ENCODE measurements at places on chromosomes 2 and 18.

DNA sequence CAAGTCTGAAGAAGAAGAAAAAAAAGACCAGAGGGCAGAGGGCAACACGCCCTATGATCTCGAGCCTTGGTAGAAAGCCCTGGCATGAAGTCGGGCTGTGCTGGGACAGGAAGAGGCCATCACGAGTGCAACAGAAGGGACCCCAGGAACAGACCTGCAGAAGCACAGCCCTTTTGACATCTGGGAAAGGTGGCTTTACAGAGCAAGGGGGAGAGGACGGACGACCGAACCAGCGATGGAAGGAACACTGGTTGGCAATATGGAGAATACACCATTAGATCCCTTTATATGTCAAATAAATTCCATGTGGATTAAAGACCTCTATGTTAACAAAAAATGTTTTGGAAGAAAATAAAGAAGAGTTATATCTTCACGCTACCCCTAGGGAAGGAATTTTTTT is 10.7 kb downstream of the KIF1A start:
- no peak for DNase-seq

GRCh38 chr2:70340761-70341476 is 39.1 kb upstream of the FAM136A start:
- no peak for DNase-seq

DNA sequence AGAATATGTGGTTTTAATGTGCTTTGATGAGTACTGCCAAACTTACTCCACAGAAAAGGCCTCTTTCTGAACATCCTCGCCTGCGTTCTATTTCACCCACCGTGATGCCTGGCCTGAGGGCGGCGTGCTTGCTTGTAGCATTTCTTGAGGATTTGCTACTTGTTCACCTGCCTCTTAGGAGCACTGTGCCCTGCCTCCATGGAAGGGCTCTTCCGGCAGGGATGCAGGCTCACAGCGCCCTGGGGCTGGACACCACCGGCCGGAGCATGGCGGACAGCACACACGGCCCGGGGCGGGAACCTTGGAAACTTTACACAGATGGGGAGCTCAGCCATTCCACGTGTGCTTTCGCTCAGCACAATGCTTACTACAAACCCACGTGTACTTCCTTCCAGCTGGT is 37.1 kb downstream of the ANO7 start:
- DNase-seq: no peak

GRCh38 chr2:70508711-70509462 is 44.7 kb downstream of the TGFA start:
- DNase-seq: no peak

GRCh38 chr2:43034242-43034619 is 192.2 kb downstream of the ZFP36L2 start:
- DNase-seq: no peak

DNA sequence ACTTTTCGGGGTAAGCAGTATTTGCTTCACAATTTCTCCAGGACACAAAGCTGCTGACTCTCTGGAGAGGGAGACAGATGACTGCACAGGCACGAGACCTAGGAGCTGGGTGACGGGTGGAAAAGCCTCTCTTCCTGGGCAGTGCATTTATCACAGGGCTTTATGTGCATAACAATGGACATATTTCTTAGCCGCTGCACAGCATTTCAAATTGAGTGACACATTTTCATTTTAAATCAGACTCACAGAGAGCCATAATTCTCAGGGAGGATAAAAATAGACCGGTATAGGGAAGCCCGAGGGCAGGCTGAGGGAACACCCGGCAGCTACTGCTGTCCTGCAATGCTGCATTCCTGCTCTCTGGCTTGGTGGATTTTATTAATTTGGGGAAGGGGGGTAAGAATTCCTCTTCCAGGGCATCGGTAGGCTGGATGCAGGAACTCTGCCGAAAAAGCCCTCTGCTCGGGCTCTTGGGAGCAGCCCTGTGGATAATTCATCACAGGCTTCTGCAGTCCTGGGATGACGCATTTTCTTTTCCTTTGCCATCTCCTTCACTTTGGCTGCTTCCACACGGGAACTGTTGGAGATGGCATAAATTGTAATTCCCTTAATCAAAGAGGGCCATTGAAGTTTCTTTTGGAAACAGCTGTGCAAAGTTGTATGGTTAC is 108.1 kb upstream of the ACAA2 start:
- DNase-seq: no peak

DNA sequence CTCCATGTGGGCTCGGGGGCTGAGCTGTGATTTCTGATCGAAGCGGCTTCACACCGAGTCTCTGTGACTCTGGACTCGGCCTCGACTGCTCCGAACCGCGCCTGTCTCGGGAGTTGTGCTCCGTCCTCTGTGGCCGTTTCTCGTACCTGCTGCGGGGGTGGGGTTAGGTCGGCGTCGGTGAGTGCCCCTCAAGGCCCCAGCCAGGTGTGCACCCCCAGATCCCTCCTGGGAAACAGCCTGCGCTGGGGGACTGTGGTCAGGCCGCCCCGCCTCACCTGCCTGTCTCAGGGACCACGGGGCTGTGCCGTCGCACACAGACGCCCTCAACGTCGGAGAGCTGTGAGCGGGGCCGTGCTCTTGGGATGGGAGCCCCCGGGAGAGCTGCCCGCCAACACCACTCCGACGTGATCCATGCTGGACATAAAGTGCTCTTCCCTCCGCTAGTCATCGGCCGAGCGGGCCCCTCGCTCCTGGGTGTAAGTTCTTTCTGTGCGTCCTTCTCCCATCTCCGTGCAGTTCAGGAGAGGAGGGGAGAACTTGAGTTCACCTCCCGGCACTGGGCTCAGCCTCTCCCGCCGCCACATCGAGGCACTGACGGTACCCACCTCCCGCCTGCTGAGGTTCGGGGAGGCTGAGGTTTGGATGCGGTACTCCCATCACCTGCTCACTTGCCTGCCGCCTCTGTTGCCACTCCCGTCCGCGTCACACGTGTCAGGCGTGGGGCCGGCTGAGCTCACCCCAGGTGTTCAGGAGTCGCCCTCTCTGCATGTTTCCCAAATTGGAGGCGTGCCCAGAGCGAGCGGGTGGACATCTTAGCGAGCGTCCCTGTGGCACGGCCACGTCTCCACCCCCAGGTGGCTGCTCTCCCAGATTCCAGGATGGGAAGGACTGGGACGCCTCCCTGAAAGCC is 55.7 kb downstream of the CTDP1 start:
- no peak for DNase-seq

- no peak for DNase-seq
Measured at GRCh38 chr2:20868377-20868776, 45.5 kb upstream of the LDAH start.

GRCh38 chr2:184031402-184032147 is 566.8 kb upstream of the ZNF804A start:
- DNase-seq: no peak

- DNase-seq: no peak
Measured at GRCh38 chr2:66334237-66335029, 100.5 kb upstream of the MEIS1 start.

DNA sequence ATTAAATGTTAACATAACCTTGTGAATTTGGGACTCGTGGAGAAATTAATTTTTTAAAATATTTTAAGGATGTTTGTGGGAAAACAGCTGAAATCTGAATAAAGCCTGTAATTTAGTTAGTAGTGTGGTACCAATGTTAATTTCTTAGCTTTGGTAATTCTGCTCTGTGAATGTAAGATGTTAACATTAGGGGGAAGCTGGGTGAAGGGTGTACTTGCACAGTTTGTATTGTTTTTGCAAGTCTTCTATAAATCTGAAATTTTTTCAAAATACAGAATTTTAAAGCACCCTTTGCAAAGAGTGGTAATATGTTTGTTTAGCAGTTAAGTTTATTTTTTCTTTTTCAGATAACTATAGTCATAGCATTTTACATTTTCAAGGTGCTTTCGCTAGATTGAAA is 4.5 kb downstream of the PTPRM start:
- no peak for DNase-seq

GRCh38 chr2:25250331-25251070 is 82.1 kb upstream of the POMC start:
- no peak for DNase-seq

- no peak for DNase-seq
Measured at GRCh38 chr2:208792766-208793165, 386.2 kb downstream of the PTH2R start.

DNA sequence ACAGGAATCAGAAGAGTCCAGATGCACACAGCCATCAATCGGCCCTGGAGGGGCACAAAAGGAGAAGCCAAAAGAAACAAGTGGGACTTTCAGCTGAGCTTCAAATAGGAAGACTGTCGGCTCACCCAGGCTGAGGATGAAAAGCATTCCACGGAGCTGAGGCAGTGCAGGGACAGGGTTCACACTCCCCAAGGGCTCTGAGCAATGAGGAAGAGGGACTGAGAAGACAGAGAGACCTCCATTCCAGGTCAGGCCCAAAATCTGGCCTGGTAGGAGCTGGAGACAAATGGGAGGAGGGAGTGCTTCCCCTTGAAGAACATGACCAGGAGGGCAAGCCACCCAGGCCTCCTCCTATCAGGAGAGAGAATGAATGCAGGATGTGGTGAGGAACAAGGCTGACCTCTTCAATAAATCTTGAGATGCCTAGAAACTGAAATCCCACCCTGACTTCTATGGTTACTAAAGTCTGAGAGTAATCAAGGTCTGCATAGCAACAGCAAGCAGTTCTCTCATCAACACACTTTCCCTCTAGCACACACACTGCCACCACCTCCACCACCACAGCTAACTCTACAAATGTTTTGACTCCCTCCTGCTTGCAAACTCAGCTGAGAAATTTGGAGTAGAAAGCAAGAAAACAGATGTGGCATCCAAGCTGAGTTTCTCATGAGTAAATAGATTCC is 434.4 kb downstream of the TNS1 start:
- DNase-seq: no peak

DNA sequence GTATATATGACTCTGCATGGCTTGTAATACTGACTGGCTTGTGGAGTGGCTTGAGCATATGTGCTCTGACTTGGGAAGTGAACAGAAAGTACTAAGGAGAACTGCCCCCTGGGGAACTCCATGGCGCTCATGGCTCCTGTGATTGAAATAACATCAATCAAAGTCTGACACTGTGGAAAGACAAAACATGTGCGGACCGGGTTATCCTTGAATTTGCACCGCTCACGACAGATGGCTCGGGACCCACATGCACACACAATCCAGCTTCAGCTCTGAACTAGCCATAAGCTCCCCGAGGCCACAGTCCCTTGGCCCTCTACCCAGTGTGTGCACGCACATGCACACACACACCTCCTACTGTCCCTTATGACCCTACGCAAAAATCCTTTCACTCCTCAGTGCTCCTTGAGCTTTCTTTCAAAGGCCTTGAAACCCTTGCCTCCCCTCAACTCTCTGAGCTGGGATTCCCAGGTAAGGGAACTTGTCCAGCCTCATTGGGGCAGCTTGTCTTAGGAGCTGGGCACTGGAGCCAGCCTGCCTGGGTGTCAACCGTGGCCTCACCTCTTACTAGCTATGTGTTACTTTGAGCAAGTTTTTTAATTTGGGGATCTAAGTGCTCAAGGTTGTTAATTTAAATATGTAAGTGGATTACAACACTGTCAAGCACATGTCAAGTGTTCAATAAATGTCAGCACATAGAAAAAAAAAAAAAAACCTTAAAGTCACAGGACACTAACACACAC is 43.6 kb downstream of the MRPS5 start:
- DNase-seq: no peak

DNA sequence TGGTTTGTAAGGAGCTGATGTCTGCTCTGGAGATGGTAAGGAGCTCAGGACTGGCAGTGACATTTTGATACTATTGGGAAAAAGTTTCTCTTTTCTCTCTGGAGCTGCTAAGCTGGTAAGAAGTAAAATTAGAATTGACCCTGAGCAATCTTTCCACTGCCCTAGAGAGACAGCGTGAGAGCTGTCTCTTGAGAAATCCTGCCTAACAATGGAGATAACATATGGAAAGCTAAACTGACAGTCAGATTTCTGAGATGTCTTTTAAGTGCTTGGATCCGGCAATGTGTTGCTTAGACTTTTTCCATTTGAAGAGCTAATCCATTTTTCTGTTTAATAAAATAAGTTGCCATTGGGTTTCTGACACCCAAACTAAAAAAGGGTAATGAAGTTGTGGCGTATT is 302.4 kb downstream of the KCNS3 start:
- no peak for DNase-seq

- DNase-seq: no peak
Measured at GRCh38 chr18:78087338-78087737, 837.7 kb downstream of the GALR1 start.

GRCh38 chr2:102021779-102022178 is 30.0 kb downstream of the IL1R2 start:
- no peak for DNase-seq

DNA sequence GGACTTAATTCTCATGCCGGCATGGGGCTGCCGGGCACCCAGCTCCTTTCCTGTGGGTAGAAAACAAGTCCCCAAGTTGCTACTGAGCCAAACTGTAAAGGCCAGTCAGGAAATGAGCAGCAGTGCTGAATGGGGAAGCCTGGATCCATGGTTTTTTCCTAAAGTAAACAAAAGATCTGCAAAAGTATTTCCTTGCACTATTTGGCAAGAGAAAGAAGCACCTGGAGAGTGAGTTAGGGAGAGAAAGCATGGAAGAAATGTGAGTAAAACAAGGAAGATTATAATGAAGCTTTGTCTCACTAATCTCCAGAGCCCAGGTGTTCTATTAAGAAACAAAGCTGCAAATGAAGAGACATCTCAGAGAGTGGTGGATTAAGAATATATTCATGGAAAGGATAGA is 117.6 kb downstream of the METTL8 start:
- DNase-seq: no peak

DNA sequence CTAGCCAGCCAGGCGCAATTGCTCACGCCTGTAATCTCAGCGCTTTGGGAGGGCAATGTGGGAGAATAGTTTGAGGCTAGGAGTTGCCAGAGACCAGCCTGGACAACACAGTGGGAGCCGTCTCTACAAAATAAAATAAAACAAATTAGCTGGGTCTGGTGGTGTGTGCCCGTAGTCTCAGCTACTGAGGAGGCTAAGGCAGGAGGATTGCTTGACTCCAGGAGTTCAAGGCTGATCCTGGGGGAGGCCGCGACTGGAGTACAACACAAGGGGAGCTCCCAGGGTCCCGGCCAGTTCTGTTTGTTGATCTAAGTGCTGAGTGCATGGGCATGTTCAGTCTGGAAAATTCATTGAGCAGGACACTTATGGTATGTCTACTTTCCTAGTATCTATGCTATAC is 2.6 kb downstream of the ST3GAL5 start:
- no peak for DNase-seq

DNA sequence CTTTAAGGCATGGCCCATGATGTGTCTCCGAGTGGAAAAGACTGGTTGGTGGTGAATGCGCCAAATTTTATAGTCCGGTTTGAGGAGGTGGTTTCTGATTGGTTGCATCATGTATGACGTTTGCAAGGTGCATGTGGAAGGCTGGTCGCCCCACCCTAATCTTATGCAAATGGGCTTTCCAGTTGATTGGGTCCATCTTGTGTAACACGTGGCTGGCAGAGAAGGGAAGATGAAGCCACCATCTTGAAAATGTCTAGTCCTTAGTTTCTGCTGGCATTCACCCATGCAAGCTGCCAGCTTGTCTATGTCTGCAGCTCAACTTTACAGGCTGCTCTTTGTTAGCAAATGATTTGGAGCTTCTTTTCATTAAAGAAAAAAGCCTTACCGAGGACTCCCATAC is 132.2 kb downstream of the PIK3C3 start:
- DNase-seq: no peak

All from cortex of kidney (tissue), 1 donor.